Naive thymus-derived CD8-positive, alpha-beta T cell (primary cell): ENCODE measurements at places on chromosomes 16 and 17. TPM values are rescaled to one million over a fixed set of nuclear protein-coding genes. Genes with fewer than 3 reads are reported as not detected.

Gene CORO6
- 2.2 TPM for total RNA-seq

Gene TMC8
- total RNA-seq: 367 TPM

Gene SLC52A1
- not detected for total RNA-seq

Gene KRTAP2-3
- not detected for total RNA-seq

Gene USB1
- total RNA-seq: 31.4 TPM

Gene MSLN
- total RNA-seq: not detected

Gene G6PC1
- not detected for total RNA-seq

Gene SF3B3
- 277 TPM for total RNA-seq

Gene SULT1A2
- total RNA-seq: 0.66 TPM

Gene KLHL10
- total RNA-seq: not detected

Gene CFAP119
- 2.0 TPM for total RNA-seq

Gene AXIN2
- total RNA-seq: 22.2 TPM

Gene CD300LB
- not detected for total RNA-seq

Gene PPY
- total RNA-seq: not detected
